ENCODE measurements at places on chromosomes 3 and 15. TPM values are rescaled to one million over a fixed set of nuclear protein-coding genes. Genes with fewer than 3 reads are reported as not detected.

DNA sequence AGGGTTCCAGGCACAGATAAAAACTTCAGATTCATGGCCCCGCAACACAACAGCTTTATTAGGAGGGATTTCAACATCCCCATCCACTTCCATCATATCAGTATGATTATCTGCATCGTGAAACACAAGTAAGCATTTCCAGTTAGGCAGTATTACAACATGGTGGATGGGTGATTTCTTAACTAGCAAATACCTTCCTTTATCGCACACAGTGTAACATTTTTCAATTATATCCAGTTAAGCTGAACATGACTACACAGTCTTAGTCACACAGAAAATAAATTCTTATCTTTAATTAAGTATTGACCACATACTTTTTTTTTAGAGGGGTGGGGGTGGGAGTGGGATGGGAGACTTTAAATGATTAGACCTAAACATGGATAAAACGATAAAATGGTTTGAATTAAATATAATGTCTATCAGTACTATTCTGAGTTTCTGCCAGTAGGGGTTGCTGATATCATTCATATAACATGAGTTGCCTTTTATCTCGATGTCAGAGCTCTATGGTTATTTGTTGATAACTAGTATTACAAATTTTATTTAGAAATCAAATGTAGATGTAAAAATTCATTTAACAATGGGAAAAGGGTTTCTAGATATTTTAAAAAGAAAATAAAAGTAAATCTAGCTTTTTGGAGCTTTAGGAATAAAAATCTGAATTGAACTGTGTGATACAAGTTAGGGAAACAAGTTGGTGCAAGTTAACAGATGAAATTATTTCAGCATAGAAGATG lies 146.6 kb downstream of the TBL1XR1 start:
- no peak for DNase-seq

GRCh38 chr15:98443526-98443925 lies 204.8 kb upstream of the IGF1R start:
- no peak for DNase-seq

DNA sequence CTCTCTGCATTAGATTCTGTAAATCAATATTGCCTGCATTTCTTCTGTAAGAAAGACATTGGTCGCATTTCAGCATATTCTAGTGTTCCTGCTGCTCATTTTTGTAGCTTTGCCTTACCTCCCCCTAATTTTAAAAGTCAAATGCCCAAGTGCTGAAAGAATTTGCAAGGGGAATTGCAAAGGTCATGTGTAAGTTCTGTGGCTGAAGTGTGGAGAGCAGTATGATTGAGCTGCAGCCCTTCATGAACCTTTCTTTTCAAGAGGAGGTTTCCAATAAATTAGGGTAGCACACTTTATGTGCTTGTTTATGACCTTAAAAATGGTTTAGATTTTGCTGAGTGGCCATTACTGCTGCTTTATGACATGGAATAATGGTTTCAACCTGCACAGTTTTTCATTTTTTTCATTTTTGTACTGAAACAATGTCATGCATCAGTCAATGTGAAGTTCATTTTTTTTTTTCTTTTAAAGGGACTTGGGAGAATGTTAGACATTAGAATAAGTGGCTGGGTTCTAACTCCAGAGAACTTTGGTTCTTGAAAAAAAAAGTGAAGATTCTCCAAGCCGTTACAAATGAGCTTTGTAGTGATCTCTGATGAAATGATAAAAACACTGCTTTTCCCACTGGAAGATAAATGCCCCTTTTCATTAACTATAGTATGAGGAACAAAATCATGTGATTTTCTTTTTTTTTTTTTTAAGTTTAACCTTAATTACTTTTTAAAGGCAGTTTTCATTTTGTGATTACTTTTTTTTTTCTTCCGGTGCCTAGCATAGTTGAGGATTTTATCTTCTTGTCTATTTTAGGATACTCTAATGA lies 99.6 kb downstream of the MITF start:
- DNase-seq: no peak

GRCh38 chr15:47301481-47301880 lies 415.8 kb upstream of the SEMA6D start:
- DNase-seq: no peak

- no peak for DNase-seq
These were observed 104.6 kb downstream of the ZIC1 start for GRCh38 chr3:147513785-147514184.

- DNase-seq: no peak
These were observed 748.5 kb upstream of the CBLB start for GRCh38 chr3:106617276-106617675.

DNA sequence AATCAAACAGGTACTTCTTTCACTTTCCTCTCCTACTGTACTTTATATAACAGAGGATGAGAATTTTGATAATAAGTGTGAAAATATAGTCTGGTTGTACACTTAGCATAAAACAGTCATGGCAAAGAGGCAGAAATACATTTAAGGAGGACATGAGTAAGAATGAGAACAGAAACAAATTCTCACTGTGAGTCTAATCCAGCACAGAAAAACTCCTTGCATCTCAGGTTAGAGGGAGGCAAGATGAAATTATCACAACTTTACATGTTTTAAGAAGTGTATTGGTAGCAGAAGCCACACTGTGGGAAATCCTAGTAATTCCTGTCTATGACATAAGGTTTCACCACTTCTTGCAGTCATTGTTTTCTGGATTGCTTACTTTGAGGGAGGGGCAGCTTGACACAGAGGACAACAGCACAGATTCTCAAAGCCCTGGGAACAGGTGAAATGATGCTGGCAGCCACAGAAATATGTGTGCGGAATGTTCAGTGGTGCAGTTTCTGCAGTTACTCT lies 733.6 kb upstream of the GBE1 start:
- no peak for DNase-seq

DNA sequence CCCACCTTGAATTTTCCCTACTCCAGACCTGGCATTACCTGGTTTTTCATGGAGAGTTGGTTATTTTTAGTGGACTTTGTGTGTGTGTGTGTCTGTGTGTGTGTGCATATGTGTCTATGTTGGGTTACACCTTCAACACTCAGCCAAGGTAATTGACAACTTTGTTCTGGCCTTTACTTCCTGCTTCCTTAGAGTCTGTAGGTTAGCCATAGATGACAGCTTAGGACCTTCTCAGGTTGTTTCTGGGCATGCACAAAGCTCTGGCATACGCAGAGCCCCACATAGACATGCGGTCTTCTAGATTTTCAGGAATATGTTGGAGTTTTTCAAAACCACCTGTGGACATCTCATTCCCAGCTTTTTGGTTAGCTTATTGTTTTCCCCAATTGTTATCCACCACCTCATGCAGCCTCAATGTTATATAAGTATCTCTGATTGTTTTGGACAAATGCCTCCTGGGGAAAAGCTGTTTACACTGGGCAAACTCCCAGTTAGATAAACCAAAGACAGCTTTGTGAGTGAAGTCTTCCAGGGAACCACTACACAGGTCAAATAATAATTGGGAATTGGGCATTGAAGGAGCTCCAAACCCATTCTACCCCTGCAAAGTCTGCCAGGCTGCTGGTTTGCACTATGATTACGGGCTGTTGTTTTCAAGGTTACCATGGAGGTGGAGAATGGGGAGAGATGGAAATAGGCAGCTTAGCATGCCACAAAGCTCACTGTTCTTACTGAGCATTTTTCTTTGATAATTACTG lies 201.2 kb downstream of the ADAMTSL3 start:
- DNase-seq: no peak

DNA sequence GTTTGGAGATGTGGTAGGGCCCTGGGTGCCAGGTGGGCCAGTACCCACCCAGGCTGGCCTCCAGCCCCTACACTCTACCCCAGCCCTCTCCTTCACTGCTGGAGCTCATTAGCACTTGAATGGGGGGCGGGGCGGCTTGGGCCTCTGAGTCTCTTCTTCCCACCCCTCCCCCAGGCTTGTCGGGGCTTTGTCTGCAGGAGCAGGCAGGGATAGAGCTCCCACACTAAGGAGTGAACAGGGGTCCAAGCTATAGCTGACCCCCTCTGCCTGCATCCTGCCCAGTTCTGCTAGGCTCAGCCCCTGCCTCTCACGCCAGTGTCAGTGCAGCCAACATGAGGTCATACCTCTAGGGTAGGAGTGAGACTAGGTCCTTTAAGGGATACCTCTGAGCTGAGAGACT lies 5.2 kb downstream of the GNAI2 start:
- no peak for DNase-seq

DNA sequence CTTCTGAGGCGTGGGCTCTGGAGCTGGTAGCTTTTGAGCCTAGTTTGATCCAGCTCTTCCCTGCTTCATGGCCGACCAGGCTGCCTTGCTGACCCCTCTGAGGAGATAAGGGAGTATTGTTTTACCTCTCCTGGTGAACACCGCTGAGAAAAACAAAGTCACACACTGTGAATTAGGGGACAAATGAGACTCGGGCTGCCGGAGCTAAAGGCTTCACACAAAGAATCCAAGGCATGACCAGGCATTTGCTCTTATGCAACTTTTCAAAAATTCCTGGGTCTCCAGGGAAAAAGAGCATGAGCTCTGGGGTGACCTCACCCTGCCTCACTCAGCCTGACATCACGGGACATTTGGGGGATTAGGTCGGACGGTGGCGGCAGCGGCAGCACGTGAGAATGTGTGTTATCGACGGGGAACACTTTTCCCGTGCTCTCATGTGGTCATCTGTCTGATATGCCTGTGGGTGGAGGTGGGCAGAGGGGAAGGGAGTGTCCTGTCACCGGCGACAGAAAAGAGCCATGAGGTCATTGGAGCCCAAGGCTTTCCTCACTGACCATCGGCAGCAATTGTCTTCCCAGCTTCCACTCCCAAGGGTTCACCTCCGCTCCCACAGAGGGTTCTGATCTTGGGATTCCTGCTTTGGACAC lies 61.0 kb downstream of the TMEM44 start:
- peak; percentile 38 for DNase-seq

GRCh38 chr3:100936931-100937330 lies 56.3 kb downstream of the ABI3BP start:
- no peak for DNase-seq

- DNase-seq: no peak
These were observed 32.9 kb downstream of the TBC1D2B start for GRCh38 chr15:78044407-78045155.

DNA sequence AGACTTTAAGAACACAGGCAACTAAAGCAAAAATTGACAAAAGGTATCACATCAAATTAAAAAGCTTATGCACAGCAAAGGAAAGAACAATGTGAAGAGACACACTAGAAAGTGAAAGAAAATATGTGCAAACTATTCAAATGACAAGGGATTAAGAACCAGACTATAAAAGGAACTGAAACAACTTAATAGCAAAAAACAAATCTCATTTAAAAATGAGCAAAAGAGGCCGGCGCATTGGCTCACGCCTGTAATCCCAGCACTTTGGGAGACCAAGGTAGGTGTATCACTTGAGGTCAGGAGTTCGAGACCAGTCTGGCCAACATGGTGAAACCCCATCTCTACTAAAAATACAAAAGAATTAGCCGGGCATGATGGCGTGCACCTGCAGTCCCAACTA lies 14.4 kb downstream of the NGLY1 start:
- no peak for DNase-seq

DNA sequence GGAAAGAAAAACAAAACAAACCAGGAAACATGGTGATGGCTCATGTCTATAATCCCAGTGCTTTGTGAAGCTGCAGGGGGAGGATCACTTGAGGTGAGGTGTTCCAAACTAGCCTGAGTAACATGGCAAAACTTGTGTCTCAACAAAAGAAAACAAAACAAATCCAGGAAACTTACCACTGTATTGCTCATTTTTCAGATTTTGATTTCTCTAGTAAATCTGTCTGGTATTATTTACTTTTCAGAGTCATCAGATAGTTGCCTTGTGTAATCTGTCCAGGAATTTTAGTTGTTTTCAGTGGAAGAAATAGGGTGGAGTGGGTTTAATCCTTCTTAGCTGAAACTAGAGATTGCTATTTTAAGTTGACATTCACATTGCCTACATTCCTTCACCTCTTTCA lies 91.8 kb upstream of the ALCAM start:
- no peak for DNase-seq

GRCh38 chr3:129429080-129429451 lies 630 bp upstream of the EFCAB12 start:
- DNase-seq: no peak

DNA sequence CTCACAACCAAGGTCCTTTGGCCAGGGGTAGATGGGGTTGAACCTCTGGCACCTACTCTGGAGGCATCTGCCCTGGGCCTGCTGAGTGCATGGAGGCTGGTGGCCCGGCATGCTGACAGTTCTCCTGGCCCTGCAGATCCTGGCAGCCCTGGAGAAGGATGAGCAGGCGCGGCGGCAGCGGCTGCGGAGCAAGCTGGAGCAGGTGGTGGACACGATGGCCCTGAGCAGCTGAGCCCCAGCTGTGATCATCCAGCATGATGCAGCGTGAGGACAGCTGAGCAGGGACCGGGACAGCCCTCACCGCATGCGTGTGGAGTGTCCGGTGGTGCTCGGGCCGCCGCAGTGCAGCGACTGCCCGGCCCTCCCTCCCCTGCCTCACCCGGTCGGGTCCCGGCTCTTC lies 50.9 kb downstream of the PLXNA1 start:
- DNase-seq: peak; percentile 89

GRCh38 chr3:179348325-179349013 lies 960 bp downstream of the MFN1 start:
- no peak for DNase-seq

Gene SPESP1
- total RNA-seq: not detected

DNA sequence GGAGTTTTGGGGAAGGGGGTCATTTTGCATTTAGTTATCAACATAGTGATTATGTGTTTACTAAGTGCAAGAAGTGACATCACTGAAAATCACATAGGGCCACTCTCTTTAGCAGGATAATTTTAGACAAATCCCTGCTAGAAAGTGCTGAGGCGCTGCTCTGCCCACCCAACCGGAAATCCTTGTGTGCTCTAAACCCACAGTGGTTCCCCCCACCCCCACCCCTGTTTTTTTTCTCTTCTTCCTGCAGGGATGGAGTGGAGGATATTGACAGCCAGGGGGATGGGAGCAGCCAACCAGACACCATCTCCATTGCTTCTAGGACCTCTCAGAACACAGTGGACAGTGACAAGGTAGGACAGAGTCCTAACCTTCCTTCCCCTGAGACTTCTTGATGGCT lies 234.2 kb upstream of the UMPS start:
- DNase-seq: no peak

- no peak for DNase-seq
These were observed 20.4 kb downstream of the CDIN1 start for GRCh38 chr15:36599620-36600433.

- DNase-seq: no peak
These were observed 171.7 kb downstream of the RORA start for GRCh38 chr15:61057376-61057775.

GRCh38 chr3:149145356-149145755 lies 15.9 kb downstream of the HPS3 start:
- no peak for DNase-seq
